LoVo (cell line): ENCODE measurements at places on chromosomes 6 and 20.

DNA sequence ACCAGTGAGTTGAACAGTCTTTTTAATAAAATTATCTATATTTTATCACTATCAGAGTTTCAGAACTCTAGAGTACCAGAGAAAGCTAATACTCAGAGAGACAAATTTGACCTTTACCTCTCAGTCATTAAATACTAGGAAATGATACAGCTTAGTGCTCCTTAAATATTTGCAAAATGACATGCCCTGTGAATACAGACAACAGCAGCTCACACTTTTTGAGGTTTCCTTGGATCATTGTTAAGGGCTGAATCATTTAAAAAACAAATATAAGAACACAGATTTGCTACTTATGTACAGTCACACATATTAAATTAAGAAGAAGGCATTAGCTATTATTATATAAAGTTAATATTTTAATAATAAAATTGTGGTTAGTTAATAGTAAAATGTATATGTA lies 1158.7 kb upstream of the EYS start:
- no peak for DNase-seq

GRCh38 chr6:52285177-52286068 lies 881 bp upstream of the MCM3 start:
- DNase-seq: no peak

DNA sequence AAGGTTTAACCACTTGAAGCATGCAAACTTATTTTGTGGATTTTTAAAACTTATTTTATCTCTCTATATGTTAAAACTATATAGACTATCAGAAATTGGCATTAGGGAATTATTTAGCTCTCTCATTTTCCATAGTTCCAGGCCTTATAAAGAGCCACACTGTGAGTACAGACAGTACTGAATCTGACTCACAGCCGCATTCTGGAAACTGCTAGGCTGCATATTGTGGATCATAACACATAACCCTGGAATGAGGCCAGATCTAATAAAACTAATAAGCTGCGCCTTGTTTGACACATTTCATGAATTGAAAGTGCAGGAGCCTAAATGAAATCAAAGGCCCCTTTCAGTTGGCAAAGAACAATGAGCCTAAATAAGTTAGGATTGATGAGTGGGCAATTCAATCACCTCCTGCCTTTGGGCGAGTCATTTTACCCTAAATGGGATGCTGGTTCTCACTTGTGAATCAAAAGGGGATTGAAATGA lies 308.4 kb downstream of the PACRG start:
- DNase-seq: no peak

GRCh38 chr6:31490115-31490873 lies 7.7 kb upstream of the MICB start:
- no peak for DNase-seq

DNA sequence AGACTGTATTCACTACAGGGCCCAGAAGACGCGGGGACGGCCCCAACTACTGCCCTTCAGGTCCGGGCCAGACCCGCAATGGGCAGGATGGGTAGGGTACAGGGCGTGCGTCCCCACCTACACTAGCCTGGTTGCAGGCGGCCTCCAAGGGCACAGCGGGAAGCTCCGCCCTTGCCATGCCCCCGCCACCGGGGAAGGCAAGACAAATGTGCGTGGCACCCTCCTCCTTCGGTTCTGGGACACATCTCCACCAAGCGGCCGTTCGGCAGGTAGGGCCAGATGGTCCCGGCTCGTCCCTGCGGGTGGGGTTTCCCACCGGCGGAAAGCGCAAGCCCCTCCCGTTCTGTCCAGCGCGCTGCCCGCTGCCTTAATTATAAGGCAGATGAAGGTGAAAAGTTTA lies 5.6 kb downstream of the NXT1 start:
- no peak for DNase-seq

GRCh38 chr20:57653546-57653900 lies 33.3 kb upstream of the ZBP1 start:
- DNase-seq: no peak

GRCh38 chr20:25315418-25316210 lies 67.7 kb downstream of the PYGB start:
- no peak for DNase-seq

DNA sequence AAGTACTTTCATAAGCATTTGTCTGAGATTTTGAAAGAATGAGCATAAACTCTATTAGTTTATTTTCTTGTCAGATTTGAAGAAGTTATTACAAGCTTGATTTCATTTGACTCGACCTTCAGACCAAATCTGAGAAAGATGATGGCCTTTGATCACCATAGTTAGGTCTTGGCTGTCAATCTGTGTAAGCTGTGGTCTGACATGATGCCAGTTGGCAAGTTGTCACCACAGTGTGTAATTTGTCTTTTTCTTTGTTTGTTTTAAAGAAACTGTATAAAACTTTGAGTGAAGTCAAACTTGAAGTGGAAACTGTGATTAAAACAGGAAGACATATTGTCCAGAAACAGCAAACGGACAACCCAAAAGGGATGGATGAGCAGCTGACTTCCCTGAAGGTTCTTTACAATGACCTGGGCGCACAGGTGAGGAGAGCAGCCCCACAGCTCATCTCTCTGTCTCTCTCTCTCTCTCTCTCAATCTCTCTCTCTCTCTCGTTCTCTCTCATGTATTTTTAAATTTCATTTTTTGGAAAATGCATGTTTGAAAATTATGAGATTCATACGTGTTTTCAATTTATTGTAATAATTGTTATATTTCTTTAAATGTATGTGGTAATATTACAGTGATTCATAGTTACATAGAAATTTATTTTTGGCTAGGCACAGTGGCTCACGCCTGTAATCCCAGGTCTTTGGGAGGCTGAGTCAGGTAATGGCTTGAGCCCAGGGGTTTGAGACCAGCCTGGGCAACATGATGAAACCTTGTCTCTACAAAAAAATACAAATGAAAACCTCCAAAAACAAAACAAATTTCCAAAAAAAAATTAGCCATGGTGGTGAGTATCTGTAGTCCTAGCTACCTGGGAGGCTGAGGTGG lies 208.1 kb downstream of the UTRN start:
- no peak for DNase-seq
